ENCODE measurements at places on chromosomes 16 and 17.
A peak's percentile ranks its signal among the peaks of the same experiment; 100 is the strongest.

- no peak for DNase-seq
Observed at GRCh38 chr17:69594641-69595040, 180.1 kb downstream of the MAP2K6 start.

GRCh38 chr16:57797526-57798266 lies 4.6 kb downstream of the KIFC3 start:
- DNase-seq = no peak

DNA sequence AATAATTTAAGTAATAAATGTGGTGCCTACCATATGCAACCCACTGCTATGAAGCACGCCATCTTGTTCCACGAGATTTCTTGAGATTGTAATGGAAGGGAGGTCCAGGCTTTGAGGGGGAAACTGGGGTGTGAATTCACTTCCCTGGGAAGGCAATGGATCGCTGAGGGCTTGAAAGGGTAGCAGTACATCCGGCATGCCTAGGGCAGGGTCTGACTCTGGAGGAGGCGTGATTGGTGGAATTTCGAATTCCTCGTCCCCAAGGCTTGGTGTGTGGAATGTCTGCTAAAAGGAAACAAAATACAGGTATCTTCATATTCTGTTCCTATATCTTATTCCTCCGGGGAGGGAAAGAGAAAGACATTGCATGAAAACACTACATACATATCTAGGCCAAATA lies 83.0 kb downstream of the TOX3 start:
- no peak for DNase-seq

DNA sequence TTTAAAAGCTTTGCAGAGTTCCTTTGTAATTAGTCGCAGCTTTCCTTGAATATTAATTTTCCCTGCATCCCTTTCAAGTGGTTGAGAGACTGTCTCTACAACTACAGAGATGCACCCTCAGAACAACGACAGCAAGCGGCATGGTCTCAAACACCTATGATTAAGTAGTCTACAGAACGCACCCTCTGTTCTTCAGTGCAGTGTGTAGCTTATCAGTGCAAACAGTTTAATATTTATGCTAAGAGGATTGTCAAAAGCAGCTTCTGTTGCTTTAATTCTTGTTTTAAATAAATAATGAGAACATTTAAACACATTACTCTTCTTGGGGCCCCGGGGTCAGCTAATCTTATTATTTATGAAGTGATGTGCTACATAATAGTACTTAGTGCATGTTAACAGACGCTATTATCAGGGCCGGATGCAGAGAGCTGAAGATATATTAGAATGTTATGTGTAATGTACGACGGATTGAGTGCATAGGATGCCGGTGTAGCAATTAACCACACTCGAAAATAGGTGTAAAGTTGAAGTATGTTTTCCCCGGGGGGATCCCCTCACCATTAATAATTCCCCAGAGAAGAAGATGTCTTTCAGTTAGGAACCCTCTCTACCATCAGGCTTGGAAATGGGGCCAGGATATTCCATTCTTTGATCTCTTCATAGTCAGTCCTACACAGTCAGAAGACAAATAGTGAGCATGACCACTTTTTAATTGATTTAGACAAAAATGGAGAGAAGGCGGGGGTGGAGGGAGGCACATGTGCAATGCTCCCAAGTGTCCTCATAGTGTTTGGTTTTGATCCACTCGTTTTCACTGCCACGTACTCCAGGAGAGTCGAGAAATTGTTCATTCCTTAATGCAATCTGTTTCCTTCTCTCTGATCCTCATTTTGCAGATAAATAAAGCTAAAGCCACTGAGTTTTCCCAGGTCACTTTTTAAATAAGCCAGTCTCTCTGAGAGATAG lies 176.3 kb downstream of the IRX3 start:
- DNase-seq = no peak

DNA sequence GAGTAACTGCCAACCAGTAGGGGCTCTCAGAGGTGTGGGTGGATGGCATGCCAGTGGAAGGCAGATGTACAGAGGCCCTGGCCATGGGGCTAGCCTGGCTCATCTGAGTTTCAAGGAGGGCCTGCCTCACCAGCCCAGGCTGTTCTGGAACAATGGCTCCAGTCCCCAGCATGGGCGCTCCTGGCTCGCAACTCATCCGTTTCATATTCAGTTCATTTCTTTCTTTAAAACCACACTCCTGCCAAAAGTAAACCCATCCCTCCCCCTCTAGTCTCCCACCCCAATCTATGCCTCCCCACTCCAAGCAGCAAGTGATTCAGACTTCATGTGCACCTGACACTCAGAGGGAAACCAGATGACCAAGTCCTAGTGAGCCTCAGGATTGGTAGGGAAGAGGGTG lies 2.4 kb downstream of the CCL13 start:
- no peak for DNase-seq

- DNase-seq = no peak
Observed at GRCh38 chr16:3645504-3646347, 8.8 kb upstream of the DNASE1 start.

GRCh38 chr16:60166-60565 lies 6.5 kb downstream of the SNRNP25 start:
- no peak for DNase-seq

GRCh38 chr16:87600246-87600645 lies 2.1 kb upstream of the JPH3 start:
- no peak for DNase-seq

GRCh38 chr16:51939378-51939871 lies 607.5 kb downstream of the TOX3 start:
- DNase-seq = no peak

DNA sequence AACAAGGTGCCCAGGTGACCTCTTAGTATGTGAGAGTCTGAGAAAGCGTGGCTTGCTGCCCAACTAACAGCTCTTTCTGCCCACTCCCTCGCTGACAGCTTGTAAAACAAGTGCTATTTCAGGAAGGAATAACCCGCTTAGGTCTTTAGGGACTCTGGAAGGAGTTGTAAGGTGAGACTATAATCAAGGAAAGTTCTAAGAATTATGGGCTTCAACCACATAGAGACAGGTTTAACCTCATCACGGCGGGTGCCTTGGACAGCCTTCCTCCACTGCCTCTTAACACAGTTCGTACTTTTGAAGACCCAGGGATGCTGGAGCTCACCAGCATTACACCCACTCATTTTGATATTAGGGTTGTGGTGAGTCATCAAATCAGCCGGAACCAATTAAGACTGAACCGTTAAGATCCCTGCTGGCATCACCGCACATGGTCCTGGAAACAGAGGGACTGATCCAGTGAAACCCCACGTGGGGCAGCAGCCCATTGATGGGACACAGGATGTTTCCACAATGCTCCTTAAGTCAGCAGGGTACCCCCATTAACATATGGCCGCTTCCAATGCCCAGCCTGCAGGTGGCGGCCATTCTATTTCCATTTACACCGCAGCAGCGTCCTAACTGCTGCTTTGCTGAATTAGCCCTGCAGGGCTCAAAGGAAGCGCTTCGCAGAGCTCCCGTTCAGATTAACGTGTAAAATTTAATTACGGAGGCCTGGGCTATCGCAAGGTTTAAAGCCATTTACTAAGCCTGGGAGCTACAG lies 176.6 kb upstream of the SDK2 start:
- DNase-seq = no peak

DNA sequence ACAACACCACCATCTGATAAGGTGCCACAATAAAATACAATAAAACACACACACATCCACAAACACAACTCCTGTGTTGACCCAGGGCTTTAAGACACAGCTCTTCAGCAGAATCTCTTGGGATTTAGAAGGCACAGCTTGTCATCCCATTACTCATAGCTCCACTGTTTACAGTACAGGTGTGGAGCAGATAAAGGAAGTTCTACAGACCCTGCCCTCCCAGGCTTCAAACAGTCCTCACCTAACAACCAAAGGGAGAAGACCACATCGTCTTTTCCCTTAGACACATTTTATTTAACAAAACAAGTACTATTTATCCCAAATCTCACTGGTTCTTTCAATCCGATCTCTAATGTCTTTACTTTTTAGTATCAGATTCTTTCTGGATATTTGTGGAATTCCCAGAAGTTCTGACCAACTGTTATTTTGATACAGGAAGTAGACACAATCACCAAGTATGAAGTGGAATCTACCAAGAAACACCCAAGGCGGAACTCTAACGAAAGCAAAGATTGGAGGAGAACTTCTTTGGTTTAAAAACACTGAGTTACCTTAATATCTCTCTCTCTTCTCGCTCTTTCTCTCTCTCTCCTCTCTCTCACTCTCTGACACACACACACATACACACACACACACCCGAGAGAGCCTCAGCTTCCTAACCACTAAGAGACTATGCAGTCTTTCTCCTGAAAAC lies 46.1 kb downstream of the CYTH1 start:
- no peak for DNase-seq

DNA sequence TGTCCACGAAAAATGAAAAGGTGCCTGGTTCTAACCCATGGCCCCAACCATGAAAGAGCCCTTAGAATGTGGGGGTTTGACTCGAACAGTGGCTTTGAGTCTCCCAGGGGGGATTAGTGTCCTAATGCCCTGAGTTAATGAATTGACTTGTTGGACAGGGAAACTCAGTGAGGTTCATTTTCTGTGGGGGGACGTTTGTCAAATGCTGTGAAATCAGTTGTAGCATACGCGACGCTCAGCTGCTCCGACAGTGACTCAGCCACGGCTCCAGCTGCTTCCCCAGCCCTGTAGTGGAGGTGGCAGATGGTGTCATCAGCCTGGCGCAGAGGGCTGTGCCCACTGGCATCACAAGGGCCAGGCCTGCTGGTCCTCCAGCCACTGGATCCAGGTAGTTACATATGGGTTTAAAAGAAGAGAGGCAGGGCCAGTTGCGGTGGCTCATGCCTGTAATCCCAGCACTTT lies 3.9 kb upstream of the TMEM235 start:
- DNase-seq = peak; percentile 36

DNA sequence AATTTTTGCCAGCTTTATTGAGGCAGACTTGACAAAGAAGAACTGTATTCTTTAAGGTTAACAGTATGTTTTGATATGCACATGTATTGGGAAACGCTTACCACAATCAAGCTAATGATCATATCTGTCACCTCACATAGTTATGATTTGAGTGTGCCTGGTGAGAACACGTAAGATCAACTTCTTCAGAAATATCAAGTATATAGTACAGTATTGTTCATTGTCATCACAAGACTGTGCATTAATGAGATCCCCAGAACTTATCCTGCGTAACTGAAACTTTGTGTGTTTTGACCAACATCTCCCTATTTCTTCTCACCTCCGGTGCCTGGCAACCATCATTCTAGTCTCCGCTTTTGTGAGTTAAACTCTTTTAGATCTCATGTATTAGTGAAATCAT lies 756.4 kb upstream of the EEF2KMT start:
- no peak for DNase-seq

DNA sequence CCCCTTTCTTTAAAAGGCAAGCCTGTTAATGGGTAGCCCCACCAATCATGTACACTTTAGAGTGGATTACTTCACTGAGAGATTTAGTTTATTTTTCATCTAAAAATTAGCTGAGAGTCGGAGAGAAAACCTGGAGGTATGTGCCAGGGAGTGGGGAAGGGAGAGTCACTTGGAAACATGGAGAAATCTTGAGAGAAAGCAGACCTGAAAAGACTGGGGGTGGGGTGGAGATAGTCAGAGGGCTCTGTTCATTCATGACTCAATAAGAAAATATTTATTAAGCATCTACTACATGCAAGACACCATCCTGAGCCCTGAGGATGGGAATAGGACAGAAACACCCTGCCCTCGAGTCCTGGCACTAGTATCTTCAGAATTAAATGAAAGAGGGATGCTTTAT lies 27.4 kb upstream of the RCVRN start:
- DNase-seq = peak; percentile 6

DNA sequence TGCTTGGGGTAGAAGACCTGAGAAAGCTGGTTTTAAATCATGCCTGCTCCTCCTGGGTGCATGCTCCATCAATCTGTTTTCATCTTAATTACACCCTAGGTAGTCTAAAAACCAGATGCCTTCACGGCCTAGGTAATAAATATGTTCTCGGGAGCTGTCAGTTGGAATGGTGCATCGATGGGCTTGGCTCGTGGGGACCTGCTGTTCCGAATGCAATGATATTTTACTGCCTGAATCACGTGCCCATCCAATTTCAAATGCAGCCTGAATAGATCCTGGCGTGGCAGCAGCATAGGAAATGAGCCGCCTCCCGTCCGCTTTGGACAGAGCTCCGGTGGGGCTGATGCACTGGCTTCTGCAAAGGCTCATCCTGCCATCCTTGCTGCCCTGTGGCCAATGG lies 18.8 kb upstream of the FAAP100 start:
- DNase-seq = no peak

DNA sequence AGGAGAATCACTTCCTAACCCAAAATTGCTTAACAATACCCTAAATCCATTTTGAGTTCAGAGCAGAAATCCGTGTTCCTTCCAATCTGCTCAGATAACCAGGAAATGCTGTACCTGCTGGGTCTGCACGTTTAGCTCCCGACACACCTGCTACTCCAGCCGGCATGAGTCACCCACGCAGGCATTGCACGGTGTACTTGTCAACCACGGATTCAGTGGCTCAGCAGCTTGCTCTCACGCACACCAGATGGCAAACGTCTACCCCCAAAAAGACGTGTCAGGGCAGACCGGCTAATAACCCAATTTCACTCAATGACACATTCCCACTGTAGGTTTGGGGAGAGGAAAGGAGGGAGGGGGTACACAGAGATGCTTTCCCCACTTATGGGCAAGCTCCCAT lies 468.1 kb downstream of the SOX9 start:
- peak; percentile 25 for DNase-seq

DNA sequence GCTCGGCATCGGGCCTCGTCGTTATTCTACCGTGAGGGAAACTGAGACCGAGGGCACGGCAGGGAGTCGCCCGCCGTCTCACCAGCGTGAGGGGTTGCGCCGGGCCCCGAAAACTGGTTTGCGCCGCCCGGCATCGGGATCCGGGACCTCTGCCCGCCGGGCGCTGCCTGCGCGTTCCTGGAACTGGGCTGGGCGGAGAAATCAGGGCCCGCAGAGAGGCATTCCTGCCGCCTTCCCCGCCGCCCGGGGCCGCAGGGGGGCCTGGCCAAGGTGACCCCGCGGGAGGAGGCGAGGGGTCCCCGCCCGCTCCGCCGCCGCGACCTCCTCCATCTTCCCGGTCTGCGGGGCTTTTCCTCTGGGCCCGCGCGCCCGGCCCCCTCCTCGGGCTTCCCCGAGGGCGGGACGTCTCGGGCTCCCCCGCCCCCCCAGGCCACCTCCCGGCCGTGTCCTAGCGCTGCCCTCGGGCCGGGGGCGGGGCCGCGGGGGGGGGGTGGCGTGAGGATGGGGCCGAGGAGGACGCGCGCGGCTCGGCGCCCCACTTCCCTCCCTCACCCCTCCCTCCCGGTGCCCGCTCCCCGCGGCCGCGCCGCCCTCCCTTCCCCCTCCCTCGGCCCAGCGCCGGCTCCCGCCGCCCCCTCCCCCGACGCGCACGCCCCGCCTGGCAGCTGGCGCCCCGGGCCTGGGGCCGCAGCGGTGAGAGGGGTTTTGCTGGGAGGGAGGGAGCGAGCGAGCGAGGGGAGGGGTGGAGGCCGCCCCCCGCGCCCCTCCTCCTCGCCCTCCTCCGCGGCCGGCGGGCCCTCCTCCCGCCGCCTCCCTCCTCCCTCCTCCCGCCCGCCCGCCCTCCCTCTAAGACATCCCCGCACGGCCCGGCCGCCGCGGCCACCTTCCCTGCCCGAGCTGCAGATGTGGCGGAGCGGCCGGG lies at the start of gene GLIS2:
Gene GLIS2 (plus strand): TSS at position 882 of the 922 bp plus-strand sequence. CDS start 16,214 bp downstream, outside the sequence.
- peak; percentile 83 for DNase-seq

Measured in EL (cell line).